Stimulated activated CD4-positive, alpha-beta T cell treated with anti-CD3 and anti-CD28 coated beads, Interleukin-1b, Interleukin-23, amount 100 ng/mL, for 24 hours (primary cell): ENCODE measurements at places on chromosomes 7 and 10.

GRCh38 chr7:112603673-112604072 lies 122.9 kb downstream of the LSMEM1 start:
- DNase-seq = no peak

DNA sequence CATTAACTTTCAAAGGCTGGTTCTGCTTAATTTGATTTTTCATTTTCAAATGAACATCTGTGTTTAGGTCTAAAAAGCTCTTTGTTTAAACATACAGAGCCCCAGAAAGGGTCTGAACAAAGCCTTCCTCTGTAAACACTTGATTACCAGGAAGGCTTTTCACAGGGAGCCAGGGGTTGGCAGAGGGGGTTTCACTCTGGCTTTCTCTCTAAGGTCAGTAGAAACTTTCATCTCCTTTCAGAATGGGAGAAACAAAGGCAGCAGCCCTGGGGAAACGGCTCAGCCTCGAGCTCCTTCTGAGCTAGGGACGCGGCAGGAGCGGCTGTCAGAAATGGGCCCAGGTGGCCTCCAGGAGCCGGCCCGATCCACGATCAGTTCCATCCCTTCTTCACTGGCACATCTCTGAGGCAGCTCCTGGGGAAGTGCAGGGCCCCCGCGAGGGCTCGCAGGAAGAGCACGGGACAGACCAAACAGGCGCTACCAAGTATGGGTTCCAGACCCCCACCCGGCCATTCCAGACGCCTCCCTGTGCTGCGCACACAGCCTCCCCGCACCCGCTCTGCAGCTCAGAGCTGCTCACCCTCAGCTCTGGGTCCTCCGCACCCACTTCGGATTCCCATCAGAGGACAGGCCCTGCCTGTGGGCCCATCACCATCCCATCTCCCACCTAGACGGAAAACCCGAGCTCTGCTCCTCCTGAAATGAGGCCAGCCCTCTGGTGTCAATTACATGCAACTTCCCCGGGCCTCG lies 124.1 kb downstream of the MAD1L1 start:
- no peak for DNase-seq

- no peak for DNase-seq
These were observed 16.1 kb upstream of the PALD1 start for GRCh38 chr10:70462349-70462984.

GRCh38 chr7:32357535-32358277 lies 132.5 kb downstream of the LSM5 start:
- DNase-seq = no peak
